Peyer's patch (tissue), 4 donors: ENCODE measurements at places on chromosomes 13 and 19. TPM values are rescaled to one million over a fixed set of nuclear protein-coding genes. Genes with fewer than 3 reads are reported as not detected.

ERVK3-1 gene
- 43.3 TPM for total RNA-seq

RNF17 gene
- not detected for total RNA-seq

CRLF1 gene
- total RNA-seq, result 21.8 TPM

EPN1 gene
- 196 TPM for total RNA-seq

APOC4 gene
- not detected for total RNA-seq

KCNC3 gene
- 0.18 TPM for total RNA-seq

MUC16 gene
- not detected for total RNA-seq

TRAPPC6A gene
- total RNA-seq, result 26.1 TPM

SLITRK5 gene
- not detected for total RNA-seq

MIR17HG gene
- total RNA-seq, result 10.4 TPM
